MV-4-11 (cell line): ENCODE measurements at places on chromosomes 12 and 14.

DNA sequence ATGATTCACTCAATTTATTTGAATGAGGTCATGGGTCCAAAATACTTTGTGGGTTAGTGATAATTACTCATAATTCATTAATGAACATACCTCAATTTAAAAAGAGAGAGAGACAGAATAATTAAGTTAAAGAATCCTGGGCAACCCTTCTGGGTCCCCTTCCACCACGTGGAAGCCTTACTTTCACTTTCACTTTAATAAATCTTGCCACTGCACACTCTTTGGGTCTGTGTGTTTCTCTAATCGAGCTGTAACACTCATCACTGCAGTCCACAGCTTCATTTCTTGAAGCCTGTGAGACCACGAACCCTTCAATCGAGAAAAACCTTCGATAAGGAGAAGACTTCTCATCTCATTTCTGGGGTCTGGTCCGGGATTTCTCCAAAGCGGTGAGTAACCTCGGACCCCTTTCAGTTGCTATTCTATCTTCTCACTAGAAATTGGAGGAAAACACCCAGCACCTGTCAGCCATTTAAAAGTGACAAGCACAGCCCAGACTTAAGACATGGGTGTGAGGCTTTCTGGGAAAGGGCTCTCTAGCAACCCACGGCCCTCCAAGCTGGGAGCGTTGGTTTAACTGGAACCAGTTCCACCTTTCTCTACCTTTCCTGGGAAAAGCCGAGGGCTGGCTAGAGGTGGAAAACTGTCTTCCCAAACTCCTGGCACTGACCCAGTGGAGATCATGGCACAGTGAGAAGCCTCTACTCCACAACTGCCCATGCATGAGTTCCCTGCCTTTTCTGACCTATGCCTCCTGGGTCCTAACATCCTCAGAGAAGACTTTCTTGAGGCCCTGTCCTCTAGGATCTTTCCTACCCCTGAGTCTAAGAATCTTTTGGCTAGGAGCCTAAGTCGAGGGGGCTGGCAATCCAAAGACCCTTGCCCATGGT lies 148.8 kb upstream of the ATF7IP start:
- no peak for DNase-seq

- DNase-seq = no peak
These were observed 18.6 kb downstream of the APOBEC1 start for GRCh38 chr12:7647071-7647470.

GRCh38 chr14:61608245-61609165 lies 86.8 kb upstream of the HIF1A start:
- no peak for DNase-seq

DNA sequence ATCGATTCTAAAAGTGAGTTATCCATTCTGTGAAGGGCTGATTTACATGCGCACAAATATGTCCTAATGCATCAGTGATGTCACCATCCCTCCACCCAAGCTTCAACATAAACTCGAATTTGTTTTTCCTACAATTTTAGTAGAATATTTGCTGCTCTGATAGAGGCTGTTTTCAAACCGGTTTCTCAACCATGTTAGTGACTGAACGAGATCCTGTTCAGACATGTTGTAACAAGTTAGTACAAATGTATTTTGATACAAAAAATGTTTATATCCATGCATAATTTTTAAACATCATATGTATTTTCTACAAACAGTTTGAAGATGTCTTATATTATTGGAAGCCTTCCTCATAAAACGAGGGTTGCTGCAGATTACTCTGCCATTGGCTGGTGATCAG lies 12.7 kb upstream of the PRB2 start:
- no peak for DNase-seq

DNA sequence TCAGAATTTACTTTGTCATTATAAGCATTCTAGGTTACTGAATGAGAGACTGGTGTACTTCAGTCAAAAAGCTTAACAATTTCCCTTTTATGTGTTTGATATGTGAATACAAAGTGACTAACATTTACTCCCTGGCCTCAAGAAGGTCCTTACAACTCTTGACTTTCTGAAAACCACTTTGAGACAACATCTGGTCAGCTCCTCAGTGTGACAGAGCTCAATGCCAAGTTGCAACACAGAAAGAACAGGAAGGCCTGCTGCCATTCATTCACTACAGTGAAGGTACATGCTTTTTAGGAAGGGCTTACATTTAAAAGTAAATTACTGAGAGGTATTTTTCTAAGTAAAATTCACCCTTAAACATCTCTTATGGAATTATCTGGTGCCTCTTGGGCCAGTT lies 2.3 kb upstream of the NAA30 start:
- peak; percentile 43 for DNase-seq

GRCh38 chr12:121568971-121569751 lies 11.7 kb downstream of the KDM2B start:
- no peak for DNase-seq

DNA sequence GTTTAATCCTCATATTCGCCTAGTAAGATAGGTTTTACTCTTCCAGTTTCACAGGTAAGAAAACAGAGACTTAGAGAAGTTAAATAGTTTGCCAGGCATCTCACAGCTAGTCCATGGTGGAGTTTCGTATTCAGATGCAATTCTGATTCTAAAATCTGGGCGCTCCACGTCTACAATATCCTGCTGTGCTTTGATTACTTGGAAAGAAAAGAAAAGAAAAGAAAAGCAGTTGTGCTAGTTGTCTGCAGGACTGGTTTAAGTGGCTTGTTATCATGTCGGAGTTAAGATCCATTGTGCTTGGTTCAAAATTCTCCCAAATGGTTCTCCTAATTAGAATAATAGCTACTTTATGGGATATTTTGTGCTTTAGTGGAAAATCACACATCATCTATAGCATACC lies 18.6 kb downstream of the AKAP3 start:
- no peak for DNase-seq

- DNase-seq = no peak
These were observed 327.2 kb upstream of the E2F7 start for GRCh38 chr12:77392467-77393088.

DNA sequence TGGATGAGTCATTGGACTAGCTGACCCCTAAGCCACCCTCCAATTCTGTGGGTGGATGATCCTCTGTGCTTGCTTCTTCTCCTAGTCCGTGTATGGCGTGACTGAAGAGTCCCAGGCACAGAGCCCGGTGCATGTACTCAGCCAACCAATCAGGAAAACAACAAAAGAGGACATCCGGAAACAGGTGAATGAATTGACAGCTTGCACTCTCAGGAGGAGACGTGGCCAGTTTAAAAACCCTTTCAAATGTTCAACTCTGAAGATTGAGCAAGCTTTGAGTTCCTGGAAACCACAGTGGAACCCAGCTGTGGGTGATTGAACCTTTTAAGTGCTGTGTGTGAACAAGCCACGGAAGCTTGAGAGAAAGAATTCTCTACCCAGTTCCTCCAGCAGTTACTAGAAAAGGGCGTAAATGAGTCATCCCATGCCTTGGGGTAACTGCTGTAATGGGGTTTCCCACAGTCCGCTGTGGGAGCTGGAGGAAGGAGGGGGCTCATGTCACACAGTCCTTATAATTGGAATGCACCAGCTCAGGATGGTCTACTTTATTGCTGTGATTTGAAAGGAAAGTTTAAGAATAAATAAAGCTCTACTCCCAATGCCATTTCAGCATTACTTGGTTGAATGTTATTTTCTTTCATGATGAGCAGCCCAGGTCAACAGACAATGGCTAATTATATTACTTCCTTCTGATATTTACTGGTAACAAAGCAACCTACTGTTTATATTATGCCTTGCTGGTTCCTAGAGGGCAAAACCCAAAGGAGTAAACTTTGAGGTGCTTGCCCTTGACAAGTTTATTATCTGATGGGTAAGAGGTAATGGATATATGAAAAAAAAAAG lies 417.0 kb downstream of the DPF3 start:
- peak; percentile 99 for DNase-seq

GRCh38 chr12:30914986-30915591 lies 11.5 kb upstream of the TSPAN11 start:
- no peak for DNase-seq

DNA sequence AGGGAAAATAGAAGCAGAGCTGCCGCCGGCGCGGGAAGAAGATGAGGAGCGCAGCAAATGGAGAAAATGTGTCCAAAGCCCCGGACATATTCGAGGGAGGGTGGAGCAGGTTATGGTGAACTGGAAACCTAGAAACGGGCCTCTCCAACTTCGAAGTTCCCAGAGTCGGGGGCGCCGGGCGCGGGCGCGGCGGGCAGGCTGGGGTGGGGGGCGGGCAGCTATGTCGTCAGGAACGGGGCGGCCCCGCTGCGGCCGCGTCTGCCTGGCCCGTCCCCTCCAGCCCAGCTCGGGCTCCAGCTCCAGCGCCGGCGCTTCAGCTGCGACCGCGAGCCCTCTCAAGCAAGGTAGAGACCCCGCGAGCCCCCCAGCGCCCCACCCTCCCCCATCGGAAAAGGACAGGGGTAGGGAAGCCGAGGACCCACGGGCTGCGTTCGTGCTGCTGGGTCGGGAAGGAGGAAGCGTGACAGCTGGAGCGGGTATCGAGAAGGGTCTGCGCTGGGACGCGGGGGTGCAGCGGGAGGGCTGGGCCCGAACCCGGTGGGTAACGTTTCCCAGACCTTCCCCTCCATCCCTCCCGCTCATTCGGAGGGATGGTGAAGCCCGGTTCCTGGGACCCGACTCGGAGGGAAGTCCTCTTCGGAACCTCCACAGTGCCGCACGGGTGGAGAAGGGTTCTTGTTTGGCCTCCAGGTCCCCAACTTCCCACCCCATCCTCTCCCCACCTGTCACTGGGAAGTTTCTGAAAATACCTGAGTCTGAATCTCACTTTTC lies 1.0 kb downstream of the DGKA start:
- DNase-seq = no peak

- no peak for DNase-seq
These were observed 110.1 kb downstream of the LLPH start for GRCh38 chr12:66020481-66020880.

DNA sequence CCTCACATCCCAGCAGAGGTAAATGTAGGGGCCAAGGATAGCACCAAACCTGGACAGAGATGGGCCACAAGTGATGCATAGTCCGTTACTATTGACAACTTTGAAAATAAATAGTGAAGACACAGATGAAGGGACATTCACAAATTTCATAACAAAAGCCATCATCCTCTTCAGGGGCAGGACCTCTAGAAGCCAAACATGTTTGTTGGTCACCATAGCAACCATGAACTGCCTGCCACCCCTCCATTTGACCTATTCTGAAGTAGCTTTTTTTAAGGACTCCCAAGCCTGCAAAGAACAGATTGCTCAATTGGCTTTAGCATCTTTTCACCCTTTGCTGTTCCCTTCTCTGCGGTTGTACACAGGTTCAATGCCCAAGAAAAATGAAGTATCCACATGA lies 35.7 kb upstream of the MDM1 start:
- DNase-seq = peak; percentile 39

- DNase-seq = peak; percentile 23
These were observed 886 bp upstream of the PRICKLE1 start for GRCh38 chr12:42590330-42590934.

DNA sequence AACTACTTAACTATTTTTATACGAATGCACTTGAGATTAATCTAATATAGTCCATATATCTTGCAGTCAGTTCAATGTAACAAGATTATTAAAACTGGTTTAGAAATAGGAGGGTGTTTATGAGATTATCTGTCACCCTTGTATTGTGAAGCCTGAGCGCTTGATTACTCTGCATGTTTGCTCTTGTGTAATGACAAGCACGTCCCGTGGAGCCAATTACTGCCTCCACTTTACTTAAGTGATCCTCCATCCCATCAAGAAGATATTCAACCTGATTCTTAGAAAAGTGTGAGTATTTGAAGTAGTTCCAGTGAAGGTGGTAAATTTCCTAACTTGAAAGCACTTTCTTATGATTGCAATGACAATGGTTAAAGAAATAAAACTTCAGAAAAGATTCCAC lies 415.2 kb upstream of the GARIN6 start:
- no peak for DNase-seq

GRCh38 chr12:106211973-106212372 lies 35.8 kb downstream of the CKAP4 start:
- no peak for DNase-seq

DNA sequence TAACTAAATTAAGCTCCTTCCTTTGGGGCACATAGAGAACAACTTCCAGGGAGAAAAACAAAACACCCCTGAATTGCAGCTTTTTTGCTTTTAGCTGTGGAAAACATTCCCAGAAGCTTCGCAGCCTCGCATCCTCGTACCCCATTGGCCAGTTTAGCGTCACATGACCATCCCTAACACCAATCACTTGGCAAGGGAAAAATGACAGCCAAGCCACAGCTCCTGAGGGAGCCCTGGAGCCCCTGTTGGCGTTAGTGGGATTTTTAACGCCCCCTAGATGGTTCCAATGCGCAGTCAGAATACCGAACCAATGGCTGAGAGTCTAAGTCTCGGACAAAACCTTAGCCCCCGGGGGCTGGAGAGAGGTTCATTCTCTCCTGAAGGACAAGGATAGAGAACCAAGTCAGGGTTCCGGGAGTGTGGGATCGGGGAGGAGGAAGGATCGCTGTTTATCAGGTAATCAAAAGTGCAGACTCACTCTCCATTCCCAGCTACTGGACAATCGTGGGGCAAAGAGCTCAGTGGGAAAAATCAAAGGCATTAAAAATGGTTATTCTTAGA lies 135.6 kb upstream of the HIF1A start:
- no peak for DNase-seq

- DNase-seq = peak; percentile 95
These were observed 42.2 kb downstream of the TAOK3 start for GRCh38 chr12:118330421-118331018.

DNA sequence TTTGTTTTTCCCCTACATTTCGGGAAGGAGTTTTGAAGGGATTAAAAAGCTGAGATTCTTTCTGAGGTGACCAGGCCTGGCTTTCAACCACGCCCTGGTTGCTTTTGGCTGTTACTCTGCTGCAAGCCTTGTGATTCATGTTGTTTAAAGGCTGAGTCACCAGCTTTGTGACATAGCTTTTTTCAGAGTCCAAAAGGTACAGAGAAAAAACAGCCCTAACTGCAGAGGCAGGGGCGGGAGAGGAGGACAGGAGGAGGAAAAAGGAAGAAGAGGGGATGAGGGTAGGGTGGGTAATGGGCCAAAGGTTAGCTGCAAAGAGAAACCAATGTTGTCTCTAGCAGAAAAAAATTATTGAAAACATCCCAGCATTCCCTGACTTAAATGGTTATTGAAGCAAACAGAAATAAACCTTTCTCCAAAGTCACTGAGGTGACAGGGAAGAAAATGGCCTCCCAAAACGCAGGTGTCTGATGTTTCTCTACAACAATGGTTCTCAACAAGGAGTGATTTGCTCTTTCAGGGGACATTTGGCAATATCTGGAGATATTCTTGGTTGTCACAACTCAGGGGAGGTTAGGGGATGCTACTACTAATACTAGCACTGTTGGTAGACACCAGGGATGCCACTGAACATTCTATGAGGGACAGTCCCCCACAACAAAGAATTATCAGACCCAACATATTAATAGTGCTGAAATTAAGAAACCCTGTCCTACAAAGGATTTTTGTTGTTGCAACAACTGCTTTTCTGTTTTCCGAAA lies 2.1 kb upstream of the UBC start:
- DNase-seq = no peak
